EL (cell line): ENCODE measurements at places on chromosomes 1 and 21.

DNA sequence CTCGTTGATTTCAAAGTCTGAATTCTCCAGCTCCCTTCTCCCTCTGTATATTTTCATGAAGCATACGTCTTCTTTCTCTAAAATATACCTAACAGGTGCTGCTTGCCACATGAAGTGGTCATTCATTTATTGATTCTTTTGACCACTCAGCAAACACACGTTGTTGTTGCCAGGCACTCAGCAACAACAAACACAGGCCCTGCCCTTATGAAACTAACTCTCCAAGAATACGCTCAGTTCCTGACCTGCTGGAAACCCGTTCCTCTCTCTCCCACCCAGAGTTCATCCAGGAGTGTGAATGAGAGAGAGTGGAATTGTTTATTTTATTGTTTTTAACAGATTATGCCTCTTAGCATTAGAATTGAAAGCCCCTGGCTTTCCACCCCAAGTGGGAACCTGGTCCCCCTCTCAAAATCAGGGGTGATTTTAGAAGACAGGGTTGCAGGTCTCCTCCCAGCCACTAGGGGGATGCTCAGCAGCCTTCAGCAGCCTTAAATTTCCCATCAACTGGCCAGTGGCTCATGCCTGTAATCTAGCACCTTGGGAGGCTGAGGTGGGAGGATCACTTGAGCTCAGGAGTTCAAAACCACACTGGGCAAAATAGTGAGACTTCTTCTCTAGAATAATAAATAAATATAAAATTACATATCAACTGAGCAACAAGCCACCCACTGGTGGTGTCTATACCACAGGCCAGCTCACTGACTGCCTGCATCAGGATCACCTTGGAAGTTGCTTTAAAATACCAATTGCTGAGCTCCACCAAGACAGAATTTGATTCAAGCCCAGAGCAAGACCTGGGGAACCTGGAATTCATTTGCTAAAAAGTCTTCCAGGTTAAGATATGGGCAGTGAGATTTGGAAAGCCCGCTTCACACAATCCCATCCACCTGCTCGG, 181.0 kb upstream of the KLHDC7A start:
- no peak for DNase-seq

- DNase-seq, result no peak
These were observed 4.8 kb upstream of the TFF3 start for GRCh38 chr21:42319851-42320572.

DNA sequence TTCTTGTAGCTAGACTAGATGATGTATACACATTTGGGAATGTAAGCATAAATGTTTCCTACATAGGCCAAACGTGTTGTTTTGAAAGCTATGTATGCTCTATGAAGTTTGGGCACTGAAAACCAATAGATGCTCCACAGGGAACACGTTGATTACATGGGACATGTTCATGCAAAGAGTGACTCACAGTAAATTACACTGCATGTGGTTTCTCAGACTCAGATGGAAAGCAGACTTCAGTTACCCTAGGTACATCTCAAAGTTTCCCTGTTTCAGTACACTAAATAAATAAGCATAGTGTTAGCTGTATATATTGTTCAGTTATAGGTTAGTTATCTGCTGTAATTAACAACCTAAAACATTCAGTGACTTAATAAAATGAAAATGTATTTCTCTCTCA, 301.9 kb upstream of the RUNX1 start:
- no peak for DNase-seq

GRCh38 chr1:38772953-38773352, 86.6 kb downstream of the RRAGC start:
- DNase-seq, result no peak

DNA sequence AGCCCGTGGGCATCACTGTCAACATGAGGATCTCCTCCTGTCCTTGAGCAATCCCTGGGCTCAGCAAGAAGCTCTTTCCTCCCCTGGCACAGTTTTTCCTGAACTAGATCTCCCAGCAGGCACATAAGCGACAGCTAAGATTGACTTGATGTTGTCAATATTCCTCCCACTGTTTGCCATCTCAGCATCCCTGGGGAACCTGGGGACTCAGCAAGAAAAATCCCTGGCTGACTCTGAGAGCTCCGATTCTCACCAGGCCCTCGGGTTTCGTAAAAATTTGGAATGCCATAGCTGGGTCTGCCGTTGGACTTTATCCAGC, 687.2 kb downstream of the MATN1 start:
- DNase-seq, result no peak

- no peak for DNase-seq
These were observed 282.4 kb upstream of the SGIP1 start for GRCh38 chr1:66251546-66251945.

- no peak for DNase-seq
These were observed 562 bp downstream of the DYNLT5 start for GRCh38 chr1:66752671-66753371.

- DNase-seq, result no peak
These were observed 52.0 kb upstream of the COA6 start for GRCh38 chr1:234321231-234321630.

DNA sequence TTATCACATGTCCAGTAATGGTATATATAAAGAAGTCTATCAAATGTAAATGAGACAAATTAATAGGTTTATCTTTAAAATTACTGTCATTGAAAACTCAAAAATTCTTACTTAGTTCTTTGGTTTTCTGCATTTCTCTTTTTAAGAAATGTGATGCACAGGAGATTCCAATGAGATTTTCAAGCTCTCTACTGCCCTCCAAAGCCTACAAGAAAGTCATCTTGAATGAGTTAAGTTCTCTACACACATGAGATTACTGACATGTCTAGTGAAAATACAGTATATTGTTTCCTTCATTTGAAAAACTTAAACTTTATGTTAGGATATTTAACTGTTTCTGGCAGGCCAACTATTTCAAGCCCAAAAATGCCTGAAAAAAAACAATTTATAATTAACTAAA, 68.8 kb downstream of the ITGB3BP start:
- DNase-seq, result no peak

DNA sequence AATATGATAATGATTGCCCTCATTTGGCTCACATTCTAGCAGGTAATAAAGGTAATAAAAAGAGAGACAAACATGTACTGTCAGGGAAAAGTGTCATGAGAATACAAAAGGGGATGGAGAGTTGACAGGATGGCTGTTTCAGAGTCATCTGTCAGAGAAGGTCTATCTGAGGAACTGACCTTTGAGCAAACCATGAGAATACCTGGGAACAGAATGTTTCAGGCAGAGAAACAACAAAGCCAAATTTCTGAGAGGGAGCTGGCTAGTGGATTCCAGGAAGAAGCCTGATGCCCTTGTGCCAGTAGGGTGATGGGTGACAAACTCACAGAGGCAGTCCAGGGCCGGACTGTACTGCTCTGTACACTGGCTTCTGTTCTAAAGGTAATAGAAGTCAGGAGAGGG, 107.2 kb downstream of the C1orf21 start:
- DNase-seq, result no peak

DNA sequence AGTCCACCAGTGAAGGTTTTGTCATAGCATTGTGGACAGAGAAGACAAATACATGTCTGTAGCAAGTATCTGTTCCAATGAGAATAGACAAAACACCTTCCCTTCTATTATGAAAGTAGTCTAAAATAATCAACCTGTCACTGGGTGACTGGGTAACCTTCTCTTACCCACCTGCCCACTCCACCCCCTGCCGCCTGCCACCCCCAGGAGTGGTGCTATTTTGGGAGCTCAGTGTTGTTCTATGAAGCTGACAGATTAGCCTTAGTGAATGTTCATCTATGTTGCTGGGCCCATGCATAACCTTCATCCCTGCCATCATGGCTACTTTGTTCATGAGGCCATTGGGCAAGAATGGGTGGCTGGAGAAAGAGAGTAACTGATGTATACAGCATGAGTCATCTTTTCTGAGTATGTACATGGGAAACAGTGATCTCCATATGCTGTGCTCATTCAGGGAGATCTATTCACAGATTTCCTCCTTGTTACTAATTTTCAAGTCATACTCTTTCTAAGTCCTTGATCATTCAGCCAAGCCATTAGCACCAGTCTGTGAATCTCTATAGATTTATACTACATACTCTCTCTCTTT, 24.8 kb downstream of the MARK1 start:
- no peak for DNase-seq

- DNase-seq, result peak; percentile 13
These were observed 20.5 kb upstream of the LPAR3 start for GRCh38 chr1:84913555-84913892.

DNA sequence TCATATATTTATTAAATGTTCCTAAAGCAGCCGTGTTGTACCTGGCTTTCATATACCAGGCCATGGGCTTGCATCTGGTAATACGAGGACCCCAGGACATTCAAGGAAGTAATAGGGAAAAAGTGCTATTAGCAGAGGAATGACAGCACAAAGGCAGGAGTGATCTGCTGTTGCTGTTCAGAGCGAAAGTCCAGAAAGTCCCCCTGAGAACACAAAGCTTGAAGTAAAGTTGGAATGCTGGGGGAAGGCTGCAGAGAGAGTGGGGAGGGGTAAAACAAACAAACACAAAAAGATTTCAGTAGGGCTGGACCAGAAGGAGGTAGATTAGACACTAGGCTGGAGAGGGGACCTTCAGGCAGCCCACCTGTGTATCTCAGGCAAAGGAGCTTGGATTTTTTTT, 94.6 kb upstream of the C8B start:
- DNase-seq, result no peak

GRCh38 chr1:151799179-151800022, 5.8 kb downstream of the LINGO4 start:
- peak; percentile 57 for DNase-seq

- no peak for DNase-seq
These were observed 20.7 kb downstream of the PDIK1L start for GRCh38 chr1:26132128-26132833.

DNA sequence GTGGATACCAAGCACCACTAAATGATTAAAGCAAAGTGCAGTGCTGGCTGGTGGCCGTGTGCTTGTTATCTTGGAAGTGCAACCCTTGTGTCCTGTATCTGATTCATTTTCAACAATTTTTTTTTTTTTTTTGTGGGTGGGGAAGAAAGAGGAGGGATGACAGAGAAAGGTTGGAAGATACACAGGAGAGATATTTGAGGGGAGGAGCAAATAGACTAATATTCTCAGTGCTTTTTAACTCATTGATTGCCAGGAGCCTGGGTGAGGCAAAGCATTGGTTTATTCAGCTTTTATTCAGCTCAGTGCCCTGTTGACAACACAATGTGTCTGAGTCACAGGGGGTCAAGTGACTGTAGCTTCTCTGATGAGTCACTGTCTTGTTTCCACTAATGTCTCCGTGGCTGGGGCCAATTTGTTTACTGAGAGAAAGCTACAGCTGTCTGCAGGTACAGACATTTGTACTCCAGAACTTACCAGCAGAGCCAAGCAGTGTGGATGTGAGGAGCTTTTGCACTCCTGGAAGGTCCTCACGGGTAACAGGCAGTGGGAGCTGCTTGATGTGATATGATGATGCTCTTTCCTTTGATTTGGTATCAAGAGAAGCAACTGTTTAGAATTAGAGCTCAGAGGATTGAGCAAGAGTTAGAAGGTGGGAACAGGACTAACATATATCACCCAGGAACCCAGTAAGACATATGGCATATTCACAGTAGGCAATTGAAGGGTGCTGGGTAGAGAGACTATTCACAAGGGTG, 23.6 kb upstream of the DNM3 start:
- DNase-seq, result peak; percentile 82

DNA sequence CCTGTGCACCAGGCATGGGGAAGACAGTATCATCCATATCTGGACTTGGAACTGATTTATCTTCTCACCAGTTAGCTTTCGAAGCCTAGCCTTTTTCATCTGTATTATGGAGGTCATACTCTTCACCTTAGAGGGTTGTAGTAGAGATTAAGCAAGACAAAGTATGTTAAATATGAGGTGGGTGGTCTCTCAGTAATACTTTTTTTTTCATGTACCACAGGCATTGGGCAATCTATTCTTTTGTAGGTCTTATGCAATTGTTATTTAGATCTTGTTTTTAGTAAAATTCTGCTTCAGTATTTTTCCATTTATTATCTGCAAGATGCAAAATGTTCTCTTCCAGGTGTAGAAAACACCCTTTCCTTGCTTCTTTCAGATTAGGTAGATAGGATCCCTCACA, 35.2 kb upstream of the OR2B11 start:
- DNase-seq, result no peak

- no peak for DNase-seq
These were observed 488.7 kb upstream of the USP24 start for GRCh38 chr1:55703726-55704363.

GRCh38 chr1:7549277-7550161, 221.6 kb upstream of the VAMP3 start:
- DNase-seq, result peak; percentile 89

DNA sequence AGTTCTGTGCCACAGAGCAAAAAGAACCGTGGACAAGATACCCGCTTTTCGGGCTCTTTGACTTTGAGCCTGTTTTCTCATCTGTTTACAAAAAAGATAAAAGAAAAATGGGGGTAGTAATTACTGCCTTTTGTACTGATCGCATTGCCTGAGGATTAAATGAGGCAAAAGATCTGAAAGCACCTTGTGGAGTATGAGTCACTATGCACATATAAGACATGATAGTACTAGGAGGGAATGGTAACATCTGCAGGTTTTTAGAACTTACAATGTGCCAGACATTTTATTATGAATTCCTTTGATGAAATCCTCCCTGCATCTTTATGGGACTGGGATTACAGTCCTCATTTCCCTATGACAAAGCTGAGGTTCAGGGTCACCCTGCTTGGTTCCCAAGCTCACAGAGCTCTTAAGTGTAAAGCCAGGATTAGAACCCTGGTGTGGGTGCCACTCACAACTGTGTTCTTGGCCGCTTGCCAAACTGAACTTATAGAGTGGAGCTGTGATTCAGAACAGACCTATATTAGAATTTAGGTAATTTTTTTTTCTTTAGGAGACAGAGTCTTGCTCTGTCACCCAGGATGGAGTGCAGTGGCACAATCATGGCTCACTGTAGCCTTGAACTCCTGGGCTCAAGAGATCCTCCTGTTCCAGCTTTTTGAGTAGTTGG, 1.8 kb downstream of the DISC1 start:
- DNase-seq, result peak; percentile 46

GRCh38 chr1:178010674-178011464, 41.0 kb upstream of the SEC16B start:
- DNase-seq, result no peak

DNA sequence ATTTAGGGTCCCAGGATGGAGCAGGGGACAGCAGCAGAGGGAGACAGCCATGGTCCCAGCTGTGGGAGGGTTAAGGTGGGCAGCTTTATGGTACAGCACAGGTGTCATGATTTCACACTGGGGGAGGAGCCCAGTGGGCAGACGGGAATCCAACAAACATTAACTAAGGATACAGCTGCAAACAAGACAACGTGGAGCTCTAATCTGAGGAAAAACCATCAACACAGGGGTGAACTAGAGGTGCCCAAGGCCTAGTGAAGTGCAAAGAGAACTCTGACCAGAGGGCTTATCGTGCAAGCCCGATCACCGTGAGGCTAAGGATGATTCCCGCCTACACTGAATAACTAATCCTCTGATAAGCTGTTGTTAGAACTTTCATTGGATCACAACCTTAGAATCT, 18.7 kb downstream of the ECE1 start:
- no peak for DNase-seq

DNA sequence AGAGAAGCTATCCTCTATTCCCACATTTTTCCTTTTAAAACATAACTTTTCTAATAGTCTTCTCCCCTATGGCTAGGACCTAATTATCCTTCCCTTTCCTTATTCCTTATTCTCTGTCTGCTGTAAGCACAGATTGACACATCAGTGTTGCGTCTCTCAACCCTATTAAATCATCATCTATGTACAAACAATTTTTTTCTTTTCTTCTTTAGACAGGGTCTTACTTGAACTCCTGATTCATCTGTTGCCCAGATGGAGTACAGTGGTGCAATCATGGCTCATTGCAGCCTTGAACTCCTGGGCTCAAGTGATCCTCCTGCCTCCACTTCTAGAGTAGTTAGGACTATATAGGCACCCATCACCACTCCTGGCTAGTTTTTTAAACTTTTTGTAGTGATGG, 8.3 kb downstream of the KLHDC9 start:
- DNase-seq, result no peak

GRCh38 chr1:69305621-69306020, 262.1 kb upstream of the LRRC7 start:
- no peak for DNase-seq
